ENCODE measurements at places on chromosomes 13 and 19.

DNA sequence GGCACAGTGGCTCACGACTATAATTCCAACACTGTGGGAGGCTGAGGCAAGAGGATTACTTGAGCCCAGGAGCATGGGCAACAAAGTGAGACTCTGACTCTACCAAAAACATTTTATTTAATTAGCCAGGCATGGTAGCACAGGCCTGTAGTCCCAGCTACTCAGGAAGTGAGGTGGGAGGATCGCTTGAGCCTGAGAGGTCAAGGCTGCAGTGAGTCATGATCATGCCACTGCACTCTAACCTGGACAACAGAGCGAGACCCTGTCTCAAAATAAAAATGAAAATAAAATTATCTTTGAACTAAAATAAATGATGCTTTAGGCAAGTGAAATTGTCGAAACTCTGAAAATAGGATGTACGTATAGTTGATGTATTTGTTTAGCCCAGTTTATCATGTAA is 8.2 kb upstream of the CLN5 start:
- no peak for DNase-seq

- no peak for DNase-seq
Measured at GRCh38 chr19:7883796-7884570, 4.3 kb upstream of the LRRC8E start.

DNA sequence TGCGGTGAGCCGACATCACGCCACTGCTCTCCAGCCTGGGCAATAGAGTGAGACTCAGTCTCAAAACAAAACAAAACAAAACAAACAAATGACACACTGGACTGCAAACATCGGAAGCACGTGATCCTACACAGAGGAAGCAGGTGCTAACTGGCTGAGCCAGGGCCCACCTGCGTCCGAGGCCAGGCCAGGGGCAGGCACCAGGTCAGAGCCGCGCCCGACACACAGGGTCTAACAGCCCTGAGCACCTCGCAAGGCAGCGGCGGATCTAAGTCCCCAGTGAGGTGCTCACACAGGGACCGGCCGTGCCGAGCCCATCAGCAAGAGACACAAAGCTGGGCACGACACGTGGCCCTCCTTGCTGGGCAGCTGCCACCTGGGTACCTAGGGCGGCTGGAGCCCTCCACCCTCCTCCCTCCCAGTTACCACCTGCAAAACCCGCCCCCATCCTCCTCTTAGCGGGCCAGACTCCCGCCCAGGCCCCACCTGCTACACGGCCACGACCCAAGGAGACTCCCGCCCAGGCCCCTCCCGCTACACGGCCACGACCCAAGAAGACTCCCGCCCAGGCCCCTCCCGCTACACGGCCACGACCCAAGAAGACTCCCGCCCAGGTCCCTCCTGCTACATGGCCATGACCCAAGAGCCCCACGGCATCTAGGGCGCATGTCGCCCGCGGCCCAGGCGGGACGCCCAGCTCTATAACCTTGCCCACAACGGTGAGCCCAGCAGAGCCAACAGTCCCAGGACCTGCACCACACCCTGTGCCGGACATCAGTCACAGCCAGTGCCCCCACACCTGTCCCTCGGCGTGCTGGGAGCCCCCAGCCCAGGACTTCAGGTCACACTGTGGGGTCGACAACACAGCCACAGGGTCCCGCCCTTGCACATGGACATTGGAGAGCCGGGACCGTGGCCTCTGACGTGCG is 15.6 kb downstream of the AP3D1 start:
- no peak for DNase-seq

DNA sequence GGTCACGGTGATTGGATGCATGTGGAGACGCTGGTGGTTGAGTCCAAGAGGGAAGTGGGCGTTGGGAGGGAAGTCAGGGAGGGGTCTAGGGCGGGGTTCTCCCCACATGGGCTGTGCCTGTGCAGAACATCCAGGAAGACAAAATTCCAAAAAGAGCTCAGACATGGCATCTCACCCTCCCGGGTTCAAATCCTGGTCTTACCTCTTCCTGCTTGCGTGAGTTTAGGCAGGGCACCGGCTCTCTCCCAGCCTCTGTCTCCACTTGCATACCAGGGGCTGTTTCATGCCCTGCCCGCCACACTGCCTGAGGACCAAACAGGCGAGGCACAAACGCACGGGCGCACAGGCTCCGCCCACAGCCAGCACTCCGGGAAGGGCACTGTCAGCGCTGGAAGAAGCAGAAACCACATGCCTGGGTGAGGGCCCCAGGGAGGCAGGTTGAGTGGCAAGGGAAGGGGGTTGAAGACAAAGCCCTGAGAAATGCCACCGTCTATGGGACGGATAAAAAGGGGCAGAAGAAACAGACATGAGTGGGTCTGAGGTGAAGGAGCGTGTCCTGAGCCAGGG is 123.6 kb upstream of the SOX1 start:
- no peak for DNase-seq

DNA sequence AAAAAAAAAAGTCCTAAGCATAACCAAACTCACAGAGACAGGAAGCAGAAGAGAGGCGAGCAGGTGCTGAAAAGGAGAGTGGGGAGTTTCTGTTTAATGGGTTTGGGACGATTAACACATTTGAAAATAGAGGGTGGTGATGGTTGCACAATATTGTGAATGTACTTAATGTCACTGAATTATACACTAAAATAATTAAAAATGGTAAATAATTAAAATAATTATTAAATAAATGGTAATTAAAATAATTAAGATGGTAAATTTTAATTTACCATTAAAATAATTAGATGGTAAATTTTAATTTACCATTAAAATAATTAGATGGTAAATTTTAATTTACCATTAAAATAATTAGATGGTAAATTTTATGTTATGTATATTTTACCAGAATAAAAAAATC is 74.8 kb upstream of the XPO4 start:
- no peak for DNase-seq

GRCh38 chr13:90526711-90527110 is 820.8 kb upstream of the MIR17HG start:
- no peak for DNase-seq

DNA sequence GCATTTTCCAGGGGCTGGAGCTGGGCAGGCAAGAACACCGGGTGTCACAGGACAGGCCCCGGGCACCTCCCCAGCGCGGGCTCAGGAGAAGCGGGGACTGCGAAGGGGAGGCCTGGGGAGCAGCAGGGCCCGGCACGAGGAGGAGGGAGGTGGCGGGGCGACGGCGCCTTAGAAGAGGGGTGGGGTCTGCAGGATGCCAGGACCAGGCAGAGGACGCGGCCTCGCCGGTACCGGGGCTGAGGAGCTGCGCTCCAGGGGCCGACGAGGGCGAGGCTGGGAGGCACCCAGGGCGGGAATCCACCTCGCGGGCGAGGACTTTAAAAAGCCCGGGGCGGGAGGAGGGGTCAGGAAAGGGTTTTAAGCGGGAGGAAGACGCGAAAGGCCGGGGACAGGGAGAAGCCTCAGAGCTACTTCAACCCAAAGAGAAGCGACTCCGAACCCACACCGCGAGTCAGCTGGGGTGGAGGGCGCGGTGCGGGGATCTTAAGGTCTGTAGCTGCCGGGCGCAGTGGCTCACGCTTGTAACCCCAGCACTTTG is 665 bp downstream of the ZNF347 start:
- no peak for DNase-seq

DNA sequence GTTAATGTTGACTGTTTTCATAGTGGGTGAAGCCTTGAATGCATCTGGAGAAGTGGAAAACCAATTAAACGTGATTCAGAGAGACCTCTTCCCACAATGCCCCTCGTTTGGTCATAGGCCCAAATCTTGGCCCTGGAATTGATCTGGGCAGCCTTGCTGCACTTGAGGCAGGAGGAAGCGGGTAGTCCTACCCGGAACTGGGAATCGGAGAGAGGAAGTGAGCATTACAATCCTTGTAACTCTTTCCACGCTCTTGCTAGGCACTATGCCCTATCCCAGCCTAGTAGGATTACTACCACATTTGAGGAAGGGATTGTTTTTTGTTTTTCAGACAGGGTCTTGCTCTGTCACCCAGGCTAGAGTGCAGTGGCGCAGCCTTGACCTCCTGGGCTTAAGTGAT is 3.6 kb downstream of the KCNK6 start:
- no peak for DNase-seq

- DNase-seq = peak; percentile 78
Measured at GRCh38 chr13:76980075-76980718, 11.7 kb upstream of the CLN5 start.

GRCh38 chr19:6258812-6259311 is 20.9 kb downstream of the MLLT1 start:
- no peak for DNase-seq

DNA sequence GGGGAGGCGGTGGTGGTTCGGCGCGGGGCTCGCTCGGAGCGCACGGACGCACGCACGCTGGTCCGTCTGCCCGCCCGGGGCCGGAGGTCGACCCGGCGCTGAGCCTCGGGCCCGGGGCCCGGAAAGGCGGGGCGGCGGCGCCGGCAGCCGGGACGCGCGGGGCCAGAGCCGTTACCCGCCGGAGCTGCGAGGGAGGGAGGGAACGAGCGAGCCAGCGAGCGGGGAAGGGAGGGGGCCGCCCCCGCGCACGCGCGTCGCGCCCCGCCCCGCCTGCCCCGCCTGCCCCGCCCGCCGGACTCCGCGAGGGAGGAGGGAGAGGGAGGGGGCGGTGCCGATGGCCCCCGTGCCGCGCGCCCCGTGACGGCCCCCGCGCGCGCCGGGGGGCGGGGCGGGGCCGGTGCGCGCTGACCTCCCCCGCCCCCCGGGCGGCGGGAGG is 15.0 kb downstream of the CIC start:
- DNase-seq = peak; percentile 52

GRCh38 chr19:9729162-9729561 is 39.4 kb downstream of the ZNF846 start:
- no peak for DNase-seq

- no peak for DNase-seq
Measured at GRCh38 chr13:114015111-114015968, 41.5 kb upstream of the C13orf46 start.

DNA sequence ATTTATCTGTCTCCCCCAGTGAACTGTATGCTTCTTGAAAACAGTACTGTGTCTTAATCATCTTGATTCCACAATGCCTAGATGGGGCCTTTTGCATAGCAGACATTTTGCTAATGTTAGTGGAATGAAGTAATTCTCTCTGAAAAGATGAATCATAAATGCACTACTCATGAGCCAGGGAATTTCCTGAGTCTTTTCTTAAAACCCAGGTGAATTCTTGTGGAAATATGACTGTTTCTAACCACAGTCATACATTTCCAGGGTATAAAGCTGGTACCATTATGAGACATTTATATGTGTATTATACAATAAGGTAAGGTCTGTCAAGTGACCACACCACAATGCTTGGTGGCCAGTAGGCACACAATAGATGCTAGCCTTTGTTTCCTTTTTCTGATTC is 5.5 kb upstream of the KCTD4 start:
- DNase-seq = no peak

- no peak for DNase-seq
Measured at GRCh38 chr13:26983543-26984320, 187.9 kb downstream of the USP12 start.

- DNase-seq = no peak
Measured at GRCh38 chr13:21338156-21338555, 120.9 kb downstream of the ZDHHC20 start.

- no peak for DNase-seq
Measured at GRCh38 chr13:20776751-20777150, 3.0 kb upstream of the EEF1AKMT1 start.

- no peak for DNase-seq
Measured at GRCh38 chr13:110478405-110479214, 82.9 kb downstream of the RAB20 start.

- DNase-seq = no peak
Measured at GRCh38 chr13:99276706-99277105, 18.5 kb upstream of the GPR18 start.

DNA sequence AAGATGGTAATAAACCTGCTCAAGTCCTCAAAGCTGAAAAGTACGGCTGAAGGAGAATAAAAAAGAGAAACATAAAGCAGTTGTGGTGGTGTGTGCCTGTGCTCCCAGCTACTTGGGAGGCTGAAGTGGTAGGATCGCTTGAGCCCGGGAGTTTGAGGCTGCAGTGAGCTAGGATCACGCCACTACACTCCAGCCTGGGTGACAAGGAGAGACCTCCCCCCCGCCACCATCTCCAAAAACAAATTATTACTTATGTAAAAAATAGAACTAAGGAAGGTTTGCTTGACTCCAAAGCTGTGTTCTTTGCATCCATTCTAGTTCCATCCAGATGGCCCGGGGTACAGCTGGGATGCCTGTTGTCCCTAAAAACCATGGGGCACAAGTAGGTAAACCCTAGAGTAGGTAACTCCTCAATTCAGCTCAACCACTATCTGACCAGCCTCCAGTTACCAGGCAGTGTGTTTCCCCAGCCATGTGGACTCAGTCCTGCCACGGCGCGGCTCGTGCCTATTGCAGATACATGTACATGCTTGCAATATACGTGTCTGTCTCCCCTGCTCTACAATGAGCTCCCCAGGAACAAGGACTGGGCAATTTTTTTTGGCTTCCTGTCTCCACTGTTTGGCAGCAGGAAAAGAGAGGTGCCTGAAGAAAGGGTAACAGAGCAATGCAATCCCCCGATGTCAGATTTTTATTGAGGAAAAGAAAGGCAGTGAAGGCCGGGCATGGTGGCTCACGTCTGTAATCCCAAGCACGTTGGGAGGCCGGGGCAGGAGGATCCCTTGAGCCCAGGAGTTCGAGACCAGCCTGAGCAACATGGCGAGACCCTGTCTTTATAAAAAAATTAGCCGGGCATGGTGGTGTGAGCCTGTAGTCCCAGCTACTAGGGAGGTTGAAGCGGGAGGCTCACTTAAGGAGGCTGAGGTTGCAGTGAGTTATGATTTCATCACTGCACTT is 101.3 kb downstream of the GNG7 start:
- DNase-seq = no peak

- no peak for DNase-seq
Measured at GRCh38 chr19:23904406-23904805, 10.3 kb upstream of the ZNF726 start.

GRCh38 chr19:40806423-40807146 is 7.6 kb downstream of the EGLN2 start:
- peak; percentile 65 for DNase-seq

- peak; percentile 88 for DNase-seq
Measured at GRCh38 chr19:13117772-13118423, at the start of gene NACC1. Gene NACC1 (plus strand): TSS chr19:13118264. CDS start chr19:13135208, 16,944 bp downstream.

DNA sequence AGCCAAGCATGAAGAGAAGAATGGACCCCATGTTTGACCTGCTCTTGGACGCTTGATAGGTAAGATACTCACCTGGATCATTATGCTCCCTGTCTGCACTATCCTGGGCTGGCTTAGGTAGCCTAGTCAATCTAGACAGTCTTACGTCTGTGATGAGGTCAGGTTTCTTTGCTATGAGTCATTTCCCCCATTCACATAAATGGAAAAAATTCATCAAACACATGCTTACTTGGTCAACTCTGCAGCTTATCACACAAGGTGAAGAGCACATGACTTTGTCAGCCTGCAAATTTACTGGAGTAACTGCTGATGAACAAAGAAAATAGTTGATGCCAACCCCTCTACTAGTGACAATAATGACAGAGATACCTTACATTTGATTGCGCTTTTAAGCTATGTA is 170.0 kb downstream of the NUFIP1 start:
- no peak for DNase-seq

GRCh38 chr13:55160867-55161266 is 1979.9 kb upstream of the PRR20A start:
- DNase-seq = no peak

DNA sequence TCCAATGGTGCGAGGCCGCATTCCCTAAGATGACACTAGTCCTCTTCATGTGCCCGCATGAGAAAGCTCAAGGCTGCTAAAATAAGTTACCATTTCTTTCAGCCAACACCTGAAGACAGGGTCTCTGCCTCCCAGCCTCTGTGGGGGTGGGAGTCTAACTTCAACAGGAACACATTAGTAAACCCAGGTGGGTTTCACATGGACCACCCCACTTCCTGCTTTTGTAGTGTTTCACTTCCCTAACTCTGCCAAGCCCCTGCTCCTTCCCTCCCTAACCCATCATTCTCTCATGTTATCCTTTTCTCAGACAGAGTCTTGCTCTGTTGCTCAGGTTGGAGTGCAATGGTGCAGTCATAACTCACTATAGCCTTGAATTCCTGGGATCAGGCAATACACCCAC is 783.6 kb downstream of the UQCRFS1 start:
- DNase-seq = no peak

Measured in activated T-helper 1 cell treated with anti-CD3 and anti-CD28 coated beads, Interleukin-2, amount 50 U/mL, for 16 hours (primary cell).